ENCODE measurements at places on chromosomes 13 and 19. TPM values are rescaled to one million over a fixed set of nuclear protein-coding genes. Genes with fewer than 3 reads are reported as not detected.
A peak's percentile ranks its signal among the peaks of the same experiment; 100 is the strongest.

GRCh38 chr19:20660473-20661140, 764 bp downstream of the ZNF626 start:
- H3K36me3 ChIP-seq = no peaks in the 10 kb centered on the region
- H3K27ac ChIP-seq = peak overlapping the region; percentile 84
- no peaks in the 10 kb centered on the region for H3K27me3 ChIP-seq
- H3K4me3 ChIP-seq = peak overlapping the region; percentile 73
- H3K4me1 ChIP-seq = peaks cover 13% of the 10 kb centered on the region
- DNase-seq = no peak

USE1 gene
- 24.2 TPM for total RNA-seq

TNFSF13B gene
- 2.2 TPM for total RNA-seq

ZNF701 gene
- 5.2 TPM for total RNA-seq

All from gastrocnemius medialis (tissue), 4 donors.